Activated T-helper 1 cell treated with anti-CD3 and anti-CD28 coated beads, Interleukin-2, amount 50 U/mL, for 16 hours (primary cell): ENCODE measurements at places on chromosomes 7 and 10.

DNA sequence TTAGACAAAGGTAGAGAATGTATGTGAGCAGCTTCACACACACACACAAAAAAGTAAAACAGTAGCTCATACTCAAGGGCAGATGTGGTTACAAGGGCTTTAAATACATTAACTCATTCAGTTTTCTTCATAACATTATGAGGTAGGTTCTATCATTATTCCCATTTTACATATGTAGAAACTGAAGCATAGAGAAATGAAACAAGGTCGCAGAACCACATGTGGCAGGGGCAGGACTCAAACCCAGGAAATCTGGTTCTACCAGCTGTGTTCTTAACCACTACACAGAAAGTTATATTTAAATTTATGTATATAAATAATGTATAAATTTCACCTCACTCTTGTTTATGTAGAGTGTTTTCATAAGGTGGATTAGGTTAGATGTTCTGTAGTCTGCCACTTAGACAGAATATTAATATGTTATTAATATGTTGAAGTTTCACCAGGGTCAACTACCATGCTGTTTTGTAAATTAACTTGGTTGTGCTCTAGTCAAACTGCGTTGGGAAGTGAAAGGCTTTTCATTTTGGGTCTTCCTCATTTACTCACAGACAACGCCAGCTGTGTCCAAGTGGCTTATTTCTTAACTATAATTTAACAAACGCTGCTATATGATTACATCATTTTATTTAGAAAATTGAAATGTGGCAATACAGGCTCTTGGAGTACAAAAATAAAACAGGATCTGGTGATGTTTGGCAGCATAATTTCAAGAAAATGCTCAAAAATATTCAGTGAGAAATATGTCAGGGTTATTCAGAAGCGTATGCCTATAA is 138.4 kb downstream of the MDFIC start:
- no peak for DNase-seq

DNA sequence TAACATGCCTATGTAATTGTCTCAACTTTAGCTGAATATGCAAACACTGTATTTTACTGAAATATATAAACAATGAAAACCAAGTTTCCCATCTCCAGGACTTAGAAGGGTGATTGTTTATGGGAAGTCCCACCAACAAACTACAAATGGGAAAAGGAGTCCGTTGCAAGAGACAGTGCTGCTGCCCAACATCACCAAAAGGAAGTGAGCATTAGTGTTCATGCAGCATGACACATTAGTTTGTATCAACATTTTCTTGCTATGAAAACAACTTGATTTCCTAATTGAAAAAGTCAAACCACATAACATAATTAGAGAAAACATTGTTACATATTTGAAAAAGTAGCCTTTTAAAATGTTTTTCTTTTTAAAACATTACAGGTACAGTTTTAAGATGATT is 138.5 kb downstream of the ZNF438 start:
- DNase-seq: no peak

GRCh38 chr7:24752073-24752800 is 5.0 kb downstream of the GSDME start:
- no peak for DNase-seq

GRCh38 chr10:123909866-123910265 is 18.3 kb upstream of the CPXM2 start:
- no peak for DNase-seq

DNA sequence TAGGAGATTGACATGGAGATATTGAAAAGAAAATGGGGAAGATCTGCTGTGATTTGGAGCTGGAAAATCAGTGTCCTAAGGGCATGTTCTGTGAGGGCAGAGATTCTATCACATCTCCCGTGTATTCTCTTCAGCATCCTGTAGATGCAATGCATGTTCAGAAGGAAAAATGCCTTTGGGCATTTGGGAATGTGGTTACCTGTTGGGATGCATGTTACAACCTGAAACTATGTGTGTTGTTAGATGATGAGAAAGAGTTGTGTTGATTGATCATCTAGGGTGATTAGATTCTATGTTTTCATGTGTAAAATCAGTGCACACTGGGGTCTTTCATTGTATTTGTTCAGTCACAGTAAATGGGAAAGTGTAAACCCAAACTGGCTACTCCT is 14.7 kb downstream of the CUZD1 start:
- no peak for DNase-seq

DNA sequence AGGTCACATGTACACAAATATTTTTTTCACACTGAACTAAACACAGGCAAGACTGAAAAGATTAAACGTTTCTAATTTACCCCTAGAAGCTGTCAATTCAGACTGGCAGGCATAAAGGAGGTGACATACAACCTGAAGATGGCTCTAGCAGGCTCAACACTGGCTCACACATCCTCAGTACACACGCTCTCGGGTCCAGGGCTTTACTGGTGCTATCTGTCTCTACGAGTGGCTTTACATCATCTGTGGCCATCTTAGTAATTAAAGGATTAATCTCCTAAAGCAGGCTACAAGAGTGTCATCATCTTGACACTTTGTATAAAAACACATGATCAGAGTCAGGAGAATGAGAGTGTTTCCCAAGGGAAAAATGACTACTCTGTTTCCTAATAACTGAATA is 57.3 kb downstream of the COPG2 start:
- no peak for DNase-seq

DNA sequence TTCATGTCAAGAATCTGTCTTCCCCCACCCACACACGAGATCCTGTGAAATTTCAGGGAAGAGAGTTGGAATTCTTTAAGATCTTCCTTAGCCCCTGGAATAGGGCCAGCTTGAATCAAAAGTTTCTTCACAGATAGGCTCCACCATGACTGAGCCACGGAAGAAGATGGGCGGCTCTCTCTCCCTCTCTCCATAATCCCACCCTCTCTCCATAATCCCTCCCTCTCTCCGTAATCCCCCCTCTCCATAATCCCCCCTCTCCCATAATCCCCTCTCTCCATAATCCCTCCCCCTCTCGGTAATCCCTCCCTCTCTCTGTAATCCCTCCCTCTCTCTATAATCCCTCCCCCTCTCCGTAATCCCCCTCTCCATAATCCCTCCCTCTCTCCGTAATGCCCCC is 20.4 kb downstream of the SHH start:
- DNase-seq: no peak

DNA sequence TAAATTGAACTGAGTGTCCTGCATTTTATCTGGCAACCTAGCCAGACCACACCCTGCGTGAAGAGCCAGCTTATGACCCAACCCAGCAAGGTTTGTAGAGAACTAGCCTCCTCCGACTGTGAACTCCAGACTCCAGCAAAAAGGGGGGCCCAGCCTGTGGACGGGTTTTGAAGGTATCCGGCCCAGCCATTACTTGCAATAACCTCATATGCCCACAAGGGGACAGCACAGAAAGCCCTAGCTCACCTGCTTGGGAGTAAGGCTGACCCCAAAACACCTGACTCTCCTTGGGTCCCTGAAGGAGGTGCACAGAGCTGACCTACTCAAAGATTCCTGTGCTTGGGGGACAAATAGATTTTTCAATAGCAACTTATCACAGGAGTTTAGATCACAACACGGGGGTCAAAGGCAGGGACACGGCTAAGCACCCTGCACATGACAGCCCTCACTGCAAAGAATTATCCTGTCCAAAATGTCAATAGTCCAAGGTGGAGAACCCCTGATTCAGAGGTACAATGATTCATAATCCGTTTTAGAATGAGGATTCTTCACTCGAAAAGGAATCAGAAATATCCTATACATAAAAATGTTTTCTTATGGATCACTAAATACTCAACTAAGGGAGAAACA is 4.6 kb downstream of the TRPV6 start:
- no peak for DNase-seq

- no peak for DNase-seq
Observed at GRCh38 chr10:18364987-18365775, 225.0 kb downstream of the CACNB2 start.

DNA sequence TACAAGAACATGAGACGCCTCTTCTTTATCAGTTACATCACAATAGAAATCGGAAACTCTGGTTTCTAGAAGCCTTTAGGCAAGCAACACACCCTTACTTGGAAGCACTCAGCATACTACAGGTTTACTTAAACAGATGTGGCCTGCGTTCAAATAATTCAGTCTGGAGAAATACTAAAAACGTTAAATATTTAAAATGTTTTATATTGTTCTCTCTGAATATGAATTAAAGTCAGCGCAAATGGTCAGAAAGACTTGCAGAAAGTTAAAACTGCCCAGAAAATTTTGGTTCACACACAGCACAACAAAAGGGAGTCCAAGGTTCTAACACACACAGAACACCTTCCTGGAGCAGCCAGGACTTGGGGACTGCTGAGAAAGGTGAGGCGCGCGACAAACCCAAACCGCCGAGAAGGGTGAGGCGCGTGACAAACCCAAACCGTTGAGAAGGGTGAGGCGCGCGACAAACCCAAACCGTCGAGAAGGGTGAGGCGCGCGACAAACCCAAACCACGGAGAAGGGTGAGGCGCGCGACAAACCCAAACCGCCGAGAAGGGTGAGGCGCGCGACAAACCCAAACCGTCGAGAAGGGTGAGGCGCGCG is 25.8 kb downstream of the ESYT2 start:
- no peak for DNase-seq

DNA sequence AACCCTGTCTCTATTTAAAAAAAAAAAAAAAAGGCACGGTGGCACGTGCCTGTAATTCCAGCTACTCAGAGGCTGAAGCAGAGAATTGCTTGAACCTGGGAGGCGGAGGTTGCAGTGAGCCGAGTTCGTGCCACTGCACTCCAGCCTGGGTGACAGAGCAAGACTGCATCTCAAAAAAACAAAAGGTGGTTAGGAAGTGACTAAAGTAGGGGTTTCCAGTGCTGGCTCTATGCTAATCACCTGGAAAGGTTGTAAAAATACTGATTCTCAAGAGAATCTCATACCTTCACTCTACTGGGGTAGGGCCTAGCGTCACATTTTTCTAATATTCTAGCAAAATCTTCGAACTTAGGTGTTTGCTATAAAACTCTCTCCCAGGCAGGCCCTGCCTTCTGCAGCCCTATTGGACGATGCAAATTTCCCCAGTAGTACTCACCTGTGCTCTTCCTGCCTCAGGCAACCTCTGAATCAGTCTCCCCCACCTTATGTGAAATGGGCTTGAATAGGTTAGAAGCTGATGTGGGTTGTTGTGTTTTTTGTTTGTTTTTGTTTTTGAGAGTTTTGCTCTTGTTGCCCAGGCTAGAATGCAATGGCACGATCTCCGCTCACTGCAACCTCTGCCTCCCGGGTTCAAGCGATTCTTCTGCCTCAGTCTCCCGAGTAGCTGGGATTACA is 3.5 kb downstream of the ZP3 start:
- DNase-seq: no peak

DNA sequence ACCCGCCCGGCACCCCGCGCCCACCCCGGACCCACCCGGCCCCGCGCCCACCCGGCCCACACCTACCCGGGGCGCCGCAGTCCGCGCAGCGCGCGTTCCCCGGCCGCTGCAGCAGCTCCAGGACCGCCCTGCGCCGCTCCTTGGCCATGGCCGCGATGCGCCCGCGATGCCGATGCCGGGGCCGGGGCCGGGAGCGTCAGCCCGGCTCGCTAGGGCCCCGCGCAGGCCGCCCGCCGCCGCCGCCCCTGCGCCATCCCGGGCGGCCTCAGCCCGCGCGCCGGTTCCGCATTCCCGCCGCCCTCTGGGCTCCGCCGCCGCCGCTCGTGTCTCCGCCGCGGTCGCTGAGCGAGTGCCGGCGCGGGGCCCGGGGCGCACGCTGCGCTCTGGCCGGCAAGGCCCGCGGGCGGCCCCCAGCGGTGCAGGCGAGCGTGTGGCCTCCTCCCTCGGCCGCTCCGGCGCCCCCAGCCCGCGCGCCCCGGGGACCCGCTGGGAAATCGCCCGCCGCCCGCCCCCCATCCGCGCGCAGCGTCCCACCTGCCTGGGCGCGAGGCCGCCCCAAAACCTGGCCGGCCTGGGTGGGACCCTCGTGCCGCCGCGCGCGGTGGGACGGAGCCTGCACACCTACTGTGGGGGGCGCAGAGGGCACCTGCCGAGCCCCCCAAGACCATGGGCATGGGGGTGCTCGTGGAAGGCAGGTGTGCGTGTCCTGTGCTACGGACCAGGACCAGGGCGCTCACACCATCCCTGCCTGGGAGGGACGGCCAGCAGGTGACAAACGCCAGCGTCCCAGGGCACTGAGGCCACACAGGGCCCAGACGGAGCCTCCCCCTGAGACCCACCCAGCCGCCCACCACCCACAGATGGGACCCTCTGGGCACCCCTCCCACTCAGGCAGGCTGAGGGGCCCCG is at the start of gene ADAP1:
Gene ADAP1, minus strand, starts transcription at position 351 of the 909 bp plus-strand sequence. Its CDS starts 203 bp downstream, at position 148.
- no peak for DNase-seq

DNA sequence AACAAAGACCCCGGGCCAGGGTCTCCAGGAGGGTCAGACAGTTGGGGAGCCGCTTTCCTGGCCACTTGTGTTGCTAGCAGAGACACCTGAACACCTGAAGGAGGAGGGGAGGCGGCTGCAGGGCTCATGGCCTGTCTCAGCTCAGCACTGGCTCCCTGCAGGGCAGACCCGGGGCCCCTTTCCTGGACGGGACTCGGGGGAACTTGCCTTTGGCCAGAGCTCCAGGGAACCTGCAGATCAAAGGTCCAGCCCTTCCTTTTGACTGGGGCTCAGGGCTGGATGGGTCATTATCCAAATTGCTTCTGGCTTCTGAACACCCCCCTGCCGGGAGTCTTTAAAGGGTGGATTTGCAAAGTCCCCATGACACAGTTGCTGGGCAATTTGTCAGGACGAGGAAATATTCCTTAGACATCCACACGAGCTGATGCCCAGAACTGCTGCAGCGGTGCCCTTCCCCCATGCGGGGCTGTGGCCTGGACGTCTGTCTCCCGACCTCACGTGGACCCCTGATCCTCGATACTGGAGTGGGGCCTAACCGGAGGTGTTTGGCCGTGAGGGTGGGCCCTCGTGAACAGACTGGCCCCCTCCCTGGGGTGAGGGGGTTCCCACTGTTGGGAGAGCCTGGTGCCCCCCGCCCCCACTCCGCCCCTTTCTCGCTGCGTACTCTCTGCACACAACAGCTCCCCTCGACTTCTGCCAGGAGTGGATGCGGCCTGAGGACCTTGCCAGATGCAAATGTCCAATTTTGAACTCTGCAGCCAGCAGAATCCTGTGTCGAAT is 194.3 kb downstream of the ELFN1 start:
- DNase-seq: no peak

- DNase-seq: no peak
Observed at GRCh38 chr10:48567346-48567745, 37.5 kb downstream of the ARHGAP22 start.

DNA sequence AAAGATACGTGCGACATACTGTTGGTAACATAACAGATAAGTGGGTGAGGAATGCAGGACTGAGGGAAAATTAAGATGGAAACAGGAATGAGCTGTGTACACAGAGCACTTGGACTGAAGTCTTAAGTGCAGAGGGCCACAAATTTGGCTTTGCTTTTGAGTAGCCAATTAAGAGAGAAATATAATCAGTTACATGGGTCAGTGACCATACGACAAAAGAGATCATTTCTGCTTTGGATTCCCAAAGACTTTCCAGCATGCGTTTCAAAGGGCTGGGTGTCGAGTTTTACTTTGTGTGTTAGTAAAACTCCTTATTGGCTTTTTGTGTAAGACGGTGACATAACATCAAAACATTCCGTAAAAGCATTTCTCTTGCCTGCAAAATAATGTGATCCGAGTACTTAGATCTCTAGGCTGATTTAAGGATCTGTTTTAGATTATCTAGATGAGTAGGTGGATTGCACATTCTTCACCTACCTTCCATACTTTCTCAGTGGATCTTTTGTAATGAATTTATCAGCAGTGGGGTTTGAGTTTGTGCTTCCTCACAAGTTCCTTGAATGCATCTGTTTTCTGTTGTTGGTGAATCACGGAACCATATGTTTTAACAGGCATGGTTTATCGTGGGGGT is 7.5 kb downstream of the RABGEF1 start:
- no peak for DNase-seq

GRCh38 chr10:3500408-3500856 is 284.6 kb downstream of the KLF6 start:
- DNase-seq: no peak

- no peak for DNase-seq
Observed at GRCh38 chr10:132265890-132266496, 41.8 kb downstream of the STK32C start.
